CD4-positive, alpha-beta T cell treated with Interleukin-17A for 1 hour (primary cell): ENCODE measurements at places on chromosomes 5 and 9.

GRCh38 chr5:137318027-137318426 lies 181.1 kb downstream of the SPOCK1 start:
- DNase-seq = no peak

GRCh38 chr9:86202338-86202882 lies 57.0 kb downstream of the C9orf153 start:
- DNase-seq = peak; percentile 54

DNA sequence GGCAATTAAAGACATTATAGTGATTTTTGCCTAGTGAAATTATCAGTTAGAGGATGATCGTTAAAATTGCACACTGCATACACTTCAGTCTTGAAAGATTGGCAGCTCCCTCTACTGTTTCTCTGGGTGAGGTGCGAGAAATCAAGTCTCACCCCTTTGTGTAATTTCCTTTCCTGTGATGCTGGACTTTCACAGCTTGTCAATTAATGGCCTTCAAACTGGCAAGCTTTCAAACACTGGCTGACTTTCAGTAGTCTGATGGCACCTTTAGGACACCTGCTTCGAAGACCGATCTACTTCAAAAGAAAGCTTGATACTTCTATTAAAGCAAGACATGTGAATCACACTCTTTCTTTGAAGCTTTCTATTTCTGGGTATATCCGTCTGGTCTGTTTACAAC lies 706.7 kb upstream of the PTPRD start:
- DNase-seq = no peak

DNA sequence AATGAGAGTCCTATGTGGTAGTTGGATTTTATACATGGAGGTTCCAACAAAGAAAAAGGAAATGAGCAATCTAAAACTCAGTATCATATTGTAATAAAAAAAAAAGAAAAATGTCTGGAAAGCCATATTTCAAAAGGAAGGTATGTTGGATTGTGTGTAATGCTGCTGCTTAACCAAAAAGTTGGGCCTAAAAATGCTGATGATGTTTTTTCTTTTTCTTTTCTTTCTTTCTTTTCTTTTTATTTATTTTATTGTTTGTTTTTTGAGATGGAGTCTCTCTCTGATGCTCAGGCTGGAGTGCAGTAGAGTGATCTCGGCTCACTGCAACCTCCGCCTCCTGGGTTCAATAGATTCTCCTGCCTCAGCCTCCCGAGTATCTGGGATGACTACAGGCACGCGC lies 1424.0 kb upstream of the CDH6 start:
- DNase-seq = no peak

DNA sequence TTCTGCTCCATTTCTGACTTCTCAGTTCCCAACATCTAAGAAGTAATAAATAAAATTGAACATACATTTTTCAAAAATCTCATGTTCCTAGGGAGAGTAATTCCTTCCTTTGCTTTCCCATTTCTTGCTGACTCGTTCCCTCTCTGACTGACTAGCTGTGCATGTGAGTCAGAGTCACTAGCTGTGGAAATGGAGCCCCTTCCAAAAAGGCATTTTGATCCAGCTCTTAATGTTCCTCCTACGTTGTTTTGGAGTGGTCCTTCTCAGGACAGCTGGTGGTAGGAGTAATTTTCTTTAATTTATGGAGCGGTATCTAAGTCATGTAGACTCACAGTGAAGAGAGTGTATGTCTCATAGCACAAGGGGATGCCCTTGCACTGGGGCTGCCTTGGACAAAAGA lies 460.2 kb downstream of the GADD45G start:
- DNase-seq = no peak

DNA sequence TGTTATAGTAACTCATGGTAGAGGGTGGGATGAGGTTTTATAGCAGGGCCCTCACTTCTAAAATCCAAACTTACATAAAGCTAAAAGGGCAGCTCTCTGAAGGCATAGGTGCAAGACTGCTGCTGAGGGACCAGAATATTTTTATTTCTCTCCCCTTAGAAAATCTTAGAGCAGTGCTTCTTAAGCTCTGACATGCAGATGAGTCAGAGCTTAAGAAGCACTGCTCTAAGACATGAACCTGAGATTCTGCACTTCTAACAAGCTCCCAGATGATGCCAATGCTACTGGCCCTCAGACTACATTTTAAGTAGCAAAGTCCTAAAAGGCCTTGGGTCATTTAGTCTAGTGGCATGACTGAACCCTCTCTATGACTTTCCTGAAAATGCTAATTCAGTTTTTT lies 97.6 kb upstream of the SPRY4 start:
- no peak for DNase-seq

- DNase-seq = peak; percentile 48
These were observed 61.8 kb downstream of the CYFIP2 start for GRCh38 chr5:157327771-157328170.

DNA sequence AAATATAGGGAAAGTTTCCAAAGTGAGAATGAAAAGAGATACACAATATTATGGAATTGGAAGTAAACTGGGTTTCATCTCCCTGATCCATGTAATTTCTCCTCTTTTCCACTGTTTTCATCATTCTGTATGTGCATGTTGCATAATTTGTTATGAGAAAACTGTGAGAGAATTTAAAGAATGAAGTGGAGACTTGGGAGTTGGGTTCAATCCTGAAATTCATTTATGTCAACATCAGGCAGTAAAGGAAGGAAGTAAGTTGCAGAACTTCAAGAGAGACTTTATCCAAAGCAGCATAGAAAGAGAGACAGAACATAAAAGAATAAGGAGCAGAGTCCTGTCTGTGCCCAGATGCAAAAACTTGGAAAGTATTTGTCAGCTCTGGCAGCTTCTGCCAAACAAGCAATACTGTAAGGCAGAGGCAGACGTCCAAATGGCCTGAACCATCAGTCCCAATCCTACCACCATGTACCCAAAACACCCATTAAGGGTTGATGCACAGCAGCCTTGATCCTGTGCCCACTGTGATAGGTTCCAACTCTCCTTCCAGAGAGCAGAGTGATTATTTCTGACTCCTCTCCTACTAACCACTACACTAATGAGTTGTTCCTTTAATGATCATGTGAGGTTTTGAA lies 425.3 kb upstream of the CDH6 start:
- DNase-seq = no peak

- no peak for DNase-seq
These were observed 299.8 kb downstream of the TLE1 start for GRCh38 chr9:81389569-81389993.

GRCh38 chr5:93304456-93305250 lies 276.4 kb downstream of the NR2F1-AS1 start:
- DNase-seq = no peak

GRCh38 chr5:106258591-106259125 lies 1412.1 kb downstream of the EFNA5 start:
- DNase-seq = no peak

DNA sequence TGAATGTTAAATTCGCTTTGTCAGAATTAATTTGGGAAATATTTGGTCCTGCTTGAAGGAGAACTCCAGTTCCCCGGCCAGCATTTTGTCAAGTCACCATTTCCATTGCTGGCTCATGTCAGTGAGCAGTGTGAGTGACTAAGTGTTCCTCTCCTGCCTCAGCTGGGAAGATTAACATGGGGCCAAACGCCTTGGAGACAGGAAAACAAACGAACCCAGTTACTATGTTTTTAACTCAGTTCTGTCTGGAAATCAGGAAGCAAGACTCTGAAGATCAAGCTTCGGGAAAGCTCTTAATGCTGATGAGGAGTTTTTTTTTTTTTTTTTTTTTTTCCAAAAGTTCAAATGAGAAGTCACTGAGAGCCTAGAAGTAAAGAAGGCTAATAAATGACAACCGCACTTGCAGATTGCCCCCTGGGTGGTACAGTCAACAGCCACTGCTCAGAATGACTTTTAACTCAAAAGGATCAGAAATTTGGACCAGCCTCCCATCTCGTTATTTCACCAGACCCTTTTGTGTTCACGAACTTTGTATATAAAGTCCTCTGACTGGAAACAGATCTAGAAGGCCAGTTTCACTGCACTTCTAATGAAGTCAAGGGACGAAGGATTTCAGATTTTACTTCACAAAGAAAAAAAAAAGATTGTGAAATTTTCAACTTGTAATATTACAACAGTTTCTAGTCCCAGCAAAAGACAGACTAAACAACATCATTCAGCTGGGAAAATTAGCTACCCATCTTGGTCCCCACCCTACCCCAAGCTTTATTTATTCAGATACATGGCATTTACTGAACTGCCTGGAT lies 121.3 kb downstream of the LHFPL2 start:
- DNase-seq = no peak

DNA sequence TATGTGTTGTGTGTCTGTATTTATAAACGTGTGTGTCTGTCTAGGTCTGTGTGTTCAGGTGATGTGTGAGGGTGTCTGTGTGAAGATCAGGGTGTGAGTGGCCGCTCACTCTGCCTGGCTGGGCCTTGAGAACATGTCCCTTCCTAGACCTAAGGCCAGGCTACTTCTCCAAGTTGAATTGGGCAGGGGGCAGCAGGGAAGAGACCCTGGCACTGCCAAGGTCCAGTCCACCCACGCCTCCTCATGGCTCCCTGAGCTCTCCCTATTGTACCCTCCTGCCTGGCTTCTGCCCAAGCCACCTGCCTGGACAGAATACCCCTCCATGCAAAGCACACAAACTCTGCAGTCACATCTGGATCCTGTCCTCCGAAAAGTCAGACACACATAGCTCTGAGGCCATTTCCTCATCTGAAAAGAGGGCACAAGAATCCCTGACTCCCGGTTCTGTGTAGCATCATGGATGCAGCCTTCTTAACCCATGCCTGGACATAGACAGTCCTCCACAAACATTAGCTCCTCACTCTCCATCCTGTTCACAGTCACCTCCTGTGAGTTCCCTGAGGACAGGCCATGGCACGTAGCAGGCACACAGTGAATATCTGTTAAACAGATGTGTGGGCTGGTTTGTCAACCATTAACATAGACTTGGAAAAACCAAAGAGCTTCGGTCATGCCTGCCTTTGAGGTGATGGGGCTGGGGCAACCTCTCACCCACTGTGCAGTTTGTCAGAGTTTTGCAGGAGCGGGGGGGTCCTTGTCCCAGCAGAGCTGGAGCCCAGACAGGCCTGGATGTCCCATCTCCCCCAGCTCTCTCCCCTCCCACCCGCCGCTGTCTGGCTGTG lies 167.8 kb upstream of the MVB12B start:
- DNase-seq = no peak

DNA sequence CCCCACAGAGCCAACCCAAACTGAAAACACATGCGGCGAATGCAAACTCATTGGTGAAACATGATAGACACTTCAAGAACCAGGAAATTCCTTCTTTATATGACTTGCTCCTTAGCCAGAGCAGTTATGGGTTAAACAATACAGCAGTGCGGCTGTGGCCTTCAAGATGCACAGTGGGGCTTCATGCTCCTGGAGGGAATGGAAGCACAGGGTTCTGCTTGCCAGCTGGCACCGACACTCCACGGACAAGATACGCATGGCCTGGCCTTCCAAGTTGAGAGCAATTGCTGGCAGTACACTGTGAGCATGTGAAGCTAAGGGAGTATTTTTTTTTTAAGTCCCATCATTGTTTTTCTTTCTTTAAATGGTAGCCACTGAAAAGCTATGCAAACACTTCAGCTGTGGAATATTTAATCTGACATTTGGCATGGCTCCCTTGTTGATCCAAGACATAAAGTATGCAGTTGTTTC lies 451.6 kb upstream of the CD180 start:
- DNase-seq = no peak

GRCh38 chr5:14238272-14238671 lies 95.1 kb downstream of the TRIO start:
- DNase-seq = no peak

GRCh38 chr9:134683714-134684374 lies 42.2 kb downstream of the COL5A1 start:
- DNase-seq = no peak

GRCh38 chr9:23826120-23826629 lies at the start of gene ELAVL2:
TSS of gene ELAVL2 (minus strand) at chr9:23826240. CDS start at chr9:23762234, 64,006 bp downstream.
- DNase-seq = peak; percentile 50

GRCh38 chr9:127505396-127506116 lies 54.2 kb downstream of the LRSAM1 start:
- DNase-seq = peak; percentile 16

GRCh38 chr5:26518065-26518464 lies 520.3 kb downstream of the CDH9 start:
- DNase-seq = no peak

DNA sequence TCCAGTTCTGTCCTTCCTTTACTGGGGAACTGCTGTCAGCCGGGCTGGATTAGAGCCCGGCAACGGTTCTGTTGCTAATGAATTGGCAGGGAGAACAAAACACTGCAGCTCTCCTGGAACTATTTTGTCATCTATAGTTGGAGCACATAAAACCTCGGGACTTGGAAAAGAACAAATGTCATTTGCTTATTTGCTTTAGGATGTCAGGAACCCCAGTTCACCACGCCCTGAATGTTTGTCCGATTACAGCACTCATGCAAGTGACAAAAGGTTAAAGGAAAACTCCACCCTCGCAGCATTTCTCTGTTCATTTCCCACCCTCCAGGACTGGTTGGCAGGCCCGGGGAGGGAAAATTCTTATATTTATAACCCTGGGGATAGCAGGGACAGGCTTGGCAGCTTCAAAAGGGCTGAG lies 66.4 kb upstream of the PLPP1 start:
- DNase-seq = no peak

- DNase-seq = no peak
These were observed 51.5 kb upstream of the IFNE start for GRCh38 chr9:21533597-21533996.
